ENCODE measurements at places on chromosomes 7 and 10.
A peak's percentile ranks its signal among the peaks of the same experiment; 100 is the strongest.

GRCh38 chr7:158026636-158027265, 560.9 kb downstream of the PTPRN2 start:
- no peak for DNase-seq

GRCh38 chr7:104772405-104773345, 241.3 kb upstream of the KMT2E start:
- DNase-seq = peak; percentile 3

DNA sequence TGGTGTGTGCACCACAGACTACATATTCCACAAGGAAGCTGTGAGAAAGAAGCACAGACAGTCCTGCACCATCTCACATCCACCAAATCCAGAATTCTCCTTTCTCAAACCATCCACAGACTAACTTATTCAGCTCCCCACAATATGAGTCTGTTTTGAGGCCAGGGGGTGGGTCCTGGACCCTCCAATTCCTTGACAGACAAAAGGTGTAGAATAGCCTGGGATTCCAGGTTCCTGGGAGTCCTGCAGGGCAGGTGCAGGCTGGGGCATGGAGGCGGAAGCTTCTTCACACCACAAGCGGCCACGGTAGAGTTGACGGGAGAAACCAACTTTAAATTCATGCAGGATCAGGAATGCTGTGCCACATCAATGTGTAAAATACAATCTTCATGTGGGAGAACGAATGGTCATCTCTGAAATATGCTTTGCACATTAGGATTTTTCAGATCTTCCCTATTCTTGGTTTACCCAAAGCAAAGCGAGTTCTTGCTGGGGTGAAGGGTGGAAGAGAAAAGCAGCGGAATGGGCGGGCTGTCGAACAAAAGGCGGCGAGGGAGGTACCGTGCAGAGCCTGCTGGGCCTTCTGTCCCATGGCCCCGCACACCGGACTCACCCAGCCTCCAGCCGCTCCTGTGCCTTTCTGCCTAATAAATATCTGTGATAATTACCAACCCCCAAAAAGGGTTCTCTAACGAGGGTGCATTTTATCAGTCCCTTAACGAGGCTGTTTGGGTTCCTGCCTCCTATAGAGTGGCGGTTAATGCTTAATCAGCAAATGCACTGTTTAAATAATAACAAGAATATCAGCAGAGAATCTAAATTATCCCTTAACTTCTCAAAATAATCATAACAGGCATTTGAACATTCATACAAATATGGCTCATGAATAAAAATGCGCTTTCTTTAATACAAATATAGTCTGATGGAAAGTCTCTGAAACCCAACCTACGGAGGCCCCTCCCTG, 514.0 kb downstream of the DNAJB6 start:
- no peak for DNase-seq

DNA sequence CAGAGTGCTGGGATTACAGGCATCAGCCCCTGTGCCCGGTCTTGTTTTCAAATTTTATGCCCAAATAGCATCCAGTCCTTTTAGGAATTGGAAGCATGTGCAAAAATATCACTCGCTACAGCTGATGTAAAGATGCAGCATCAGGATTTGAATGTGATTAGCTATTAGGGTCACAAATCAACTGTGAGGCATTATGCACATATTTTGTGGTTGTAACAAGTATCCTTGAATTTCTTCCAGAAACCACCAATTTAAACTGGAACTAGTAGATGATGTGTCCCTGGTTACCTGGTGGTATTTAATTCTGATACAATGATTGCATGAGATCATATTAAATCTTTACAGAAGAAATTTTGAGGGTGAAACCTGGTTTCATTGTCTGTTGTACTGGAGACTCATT, 41.0 kb upstream of the ITGA8 start:
- DNase-seq = no peak

GRCh38 chr7:154869436-154869835, 133.5 kb downstream of the PAXIP1 start:
- DNase-seq = no peak

DNA sequence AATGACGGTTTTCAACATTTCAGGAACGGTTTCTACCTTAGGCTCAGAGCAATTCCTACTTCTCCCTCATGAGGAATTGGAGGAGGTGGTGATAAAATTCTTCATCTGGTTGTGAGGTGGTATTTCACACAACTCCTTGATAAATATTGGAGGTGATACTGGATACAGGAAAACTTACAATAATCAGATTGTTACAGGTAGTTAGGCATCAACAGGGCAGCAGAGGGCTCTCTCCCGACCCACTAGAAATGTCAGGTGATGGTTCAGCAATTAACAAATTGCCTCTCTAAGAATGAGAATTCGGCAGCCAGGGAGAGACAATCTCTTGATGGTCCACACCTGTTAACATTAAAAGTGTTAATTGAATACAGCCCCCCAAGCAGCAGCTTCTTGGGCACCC, 22.6 kb downstream of the ZNF786 start:
- DNase-seq = no peak

- DNase-seq = peak; percentile 75
These were observed at the start of gene CHN2 for GRCh38 chr7:29194594-29195427. Gene CHN2 (plus strand): TSS chr7:29194775.

DNA sequence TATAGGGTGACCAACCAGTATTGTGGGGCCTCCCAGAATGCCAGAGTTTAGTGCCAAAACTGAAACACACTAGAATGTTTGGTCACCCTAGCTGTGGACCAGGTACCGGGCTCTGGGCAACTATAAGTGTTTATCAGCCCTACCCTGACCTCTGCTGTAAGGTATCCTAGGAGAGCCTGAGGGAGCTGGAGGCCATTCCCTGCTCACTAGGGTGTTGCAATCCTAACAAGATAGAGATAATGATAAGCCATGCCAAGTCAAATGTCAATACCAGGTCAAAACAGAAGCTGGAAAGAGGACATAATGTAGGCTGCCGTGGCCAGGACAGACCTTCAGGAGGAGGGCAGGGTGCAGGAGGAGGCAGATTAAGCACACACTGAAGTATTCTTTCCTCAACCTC, 151.8 kb downstream of the KCNMA1 start:
- no peak for DNase-seq

- no peak for DNase-seq
These were observed 51.4 kb upstream of the SCIN start for GRCh38 chr7:12518920-12519681.

GRCh38 chr7:104848138-104848990, 165.6 kb upstream of the KMT2E start:
- DNase-seq = peak; percentile 76

- no peak for DNase-seq
These were observed 5.2 kb upstream of the GATA3 start for GRCh38 chr10:8049045-8049864.

DNA sequence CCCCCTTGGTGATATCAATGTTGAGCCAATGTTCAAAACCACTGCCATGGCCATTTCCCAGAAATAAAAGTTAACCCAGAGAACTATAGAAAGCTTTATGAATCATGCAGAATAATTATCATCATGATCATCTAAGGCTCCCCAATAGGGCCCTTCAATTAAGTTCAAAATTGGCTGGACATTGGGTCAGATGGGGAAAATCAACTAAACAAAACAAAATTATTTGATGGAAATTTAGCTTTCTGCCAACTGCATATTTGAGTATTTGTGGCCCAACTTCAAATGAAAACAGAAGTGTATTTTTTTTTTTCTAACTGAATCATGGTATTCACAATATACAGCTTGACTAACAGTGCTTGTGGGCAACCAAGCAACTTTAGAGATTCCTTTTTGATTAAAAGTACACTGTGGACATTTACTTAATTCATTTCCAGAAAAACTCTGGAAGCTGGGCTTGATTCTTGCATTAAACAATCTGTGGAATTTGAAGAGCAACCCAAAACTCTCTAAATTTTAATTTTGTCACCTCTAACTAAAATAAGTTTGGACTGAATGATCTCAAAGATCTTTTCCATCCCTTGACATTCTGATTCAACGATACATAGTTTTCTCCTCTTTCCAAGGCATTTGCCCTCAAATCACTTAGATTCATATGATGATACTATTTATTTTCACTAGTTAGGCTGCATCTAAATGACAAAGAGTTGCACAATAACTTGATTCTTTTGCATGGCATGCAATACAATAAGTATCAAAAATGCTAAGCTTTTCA, 203.2 kb downstream of the AHR start:
- no peak for DNase-seq

GRCh38 chr10:29646238-29646902, 11.6 kb upstream of the SVIL start:
- DNase-seq = no peak

- peak; percentile 72 for DNase-seq
These were observed 55.4 kb downstream of the SLC37A3 start for GRCh38 chr7:140342727-140343514.

- DNase-seq = no peak
These were observed 171.5 kb downstream of the PRPF18 start for GRCh38 chr10:13758312-13758711.

- DNase-seq = no peak
These were observed 256.2 kb downstream of the LHFPL3 start for GRCh38 chr7:104584620-104585019.

- DNase-seq = peak; percentile 57
These were observed 83.7 kb downstream of the RBM33 start for GRCh38 chr7:155728116-155728515.

DNA sequence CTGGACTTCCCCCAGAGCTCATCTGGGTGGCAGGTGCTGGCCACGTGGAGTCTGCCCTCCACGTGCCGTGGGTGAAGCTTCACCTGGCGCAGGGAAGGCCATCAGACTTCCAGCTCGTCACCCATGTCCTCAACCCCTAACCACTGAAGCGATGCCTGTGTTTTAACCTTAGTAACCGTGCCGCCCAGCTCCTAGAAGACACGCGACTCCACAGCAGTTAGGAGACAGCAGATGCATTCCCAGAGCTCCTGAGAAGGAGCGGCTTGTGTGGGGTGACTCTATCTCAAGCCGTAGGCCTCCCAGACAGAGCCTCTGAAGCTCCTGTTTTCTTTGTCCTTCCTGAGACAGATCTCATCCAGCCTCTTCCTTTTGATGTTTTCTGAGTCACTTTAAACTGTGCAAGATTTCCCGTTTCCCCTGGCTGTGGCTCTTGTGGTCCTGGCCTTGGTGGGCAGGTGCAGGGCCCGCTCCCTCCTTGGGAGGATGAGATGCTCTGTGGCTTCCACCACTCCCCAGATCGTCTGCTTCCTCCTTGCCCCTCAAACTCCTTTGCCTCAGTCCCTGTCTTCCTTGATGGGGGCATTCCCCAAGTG, 41.4 kb upstream of the AP5Z1 start:
- DNase-seq = no peak

GRCh38 chr10:132254841-132255240, 52.9 kb downstream of the STK32C start:
- DNase-seq = no peak

DNA sequence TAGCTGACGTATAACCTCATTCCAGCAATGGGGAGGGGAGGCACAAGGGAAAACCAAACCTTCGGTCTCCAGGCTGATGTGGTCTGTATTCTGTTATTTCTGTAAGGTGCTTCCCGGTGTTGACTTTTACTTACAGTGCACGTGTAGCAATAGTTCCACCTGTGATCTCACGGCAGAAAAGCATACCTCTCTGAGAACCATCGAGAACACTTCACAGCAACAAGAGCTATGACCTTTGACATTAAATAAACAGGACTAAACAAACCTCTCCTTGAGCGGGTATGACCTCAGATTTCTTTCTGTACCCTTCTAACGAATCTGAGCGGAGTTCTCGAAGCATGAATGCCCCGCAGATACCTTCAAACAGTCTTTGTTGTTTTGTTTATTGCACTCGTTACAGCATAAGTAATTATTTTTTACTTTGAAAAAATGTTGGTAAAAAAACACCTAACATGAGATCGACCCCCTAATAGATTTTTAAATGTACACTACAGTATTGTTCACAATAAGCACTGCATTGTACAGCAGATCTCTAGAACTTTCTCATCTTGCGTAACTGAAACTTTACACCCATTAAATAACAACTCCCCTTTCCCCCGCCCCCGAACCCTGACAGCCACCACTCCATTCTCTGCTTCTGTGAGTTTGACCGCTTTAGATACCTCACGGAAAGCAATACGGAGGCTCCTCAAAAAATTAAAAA, 282.3 kb downstream of the GATA3 start:
- DNase-seq = peak; percentile 54

DNA sequence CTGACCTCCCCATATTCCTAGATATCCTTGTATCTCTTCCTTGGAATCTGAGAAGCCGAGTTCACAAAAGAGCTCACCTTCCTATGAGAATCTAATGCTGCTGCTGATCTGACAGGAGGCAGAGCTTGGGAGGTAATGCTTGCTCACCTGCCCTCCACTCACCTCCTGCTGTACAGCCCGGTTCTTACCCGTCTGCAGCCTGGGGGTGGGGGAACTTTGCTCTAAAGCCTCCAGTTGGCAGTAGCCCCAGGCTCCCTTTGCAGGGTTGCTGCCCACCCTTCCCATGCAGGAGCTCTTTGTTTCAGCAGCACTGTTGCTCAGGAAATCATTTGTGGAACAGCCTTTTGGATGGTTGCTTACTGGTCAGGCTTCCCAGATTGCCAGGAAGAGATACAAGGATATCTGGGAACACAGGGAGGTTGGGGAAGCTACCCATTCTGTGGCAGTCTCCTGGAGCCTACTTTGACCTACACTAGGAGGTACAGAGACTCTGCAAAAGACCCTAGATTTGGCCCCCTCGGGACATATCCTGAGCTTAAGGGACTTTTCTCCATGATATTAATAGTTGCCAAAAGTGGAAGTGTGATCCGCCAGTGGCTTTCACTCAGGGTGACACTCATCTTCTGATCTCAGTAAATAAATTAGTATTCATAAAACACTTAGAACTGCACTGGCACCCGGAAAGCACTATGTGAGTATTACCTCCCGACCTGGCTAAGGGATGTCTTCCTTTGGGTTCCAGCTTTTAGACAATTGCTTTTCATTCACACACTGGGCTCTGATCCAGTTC, 363.7 kb upstream of the PODXL start:
- no peak for DNase-seq

- no peak for DNase-seq
These were observed 19.9 kb downstream of the COL17A1 start for GRCh38 chr10:104065748-104066147.

GRCh38 chr10:18021725-18022480, 70.2 kb downstream of the SLC39A12 start:
- no peak for DNase-seq

DNA sequence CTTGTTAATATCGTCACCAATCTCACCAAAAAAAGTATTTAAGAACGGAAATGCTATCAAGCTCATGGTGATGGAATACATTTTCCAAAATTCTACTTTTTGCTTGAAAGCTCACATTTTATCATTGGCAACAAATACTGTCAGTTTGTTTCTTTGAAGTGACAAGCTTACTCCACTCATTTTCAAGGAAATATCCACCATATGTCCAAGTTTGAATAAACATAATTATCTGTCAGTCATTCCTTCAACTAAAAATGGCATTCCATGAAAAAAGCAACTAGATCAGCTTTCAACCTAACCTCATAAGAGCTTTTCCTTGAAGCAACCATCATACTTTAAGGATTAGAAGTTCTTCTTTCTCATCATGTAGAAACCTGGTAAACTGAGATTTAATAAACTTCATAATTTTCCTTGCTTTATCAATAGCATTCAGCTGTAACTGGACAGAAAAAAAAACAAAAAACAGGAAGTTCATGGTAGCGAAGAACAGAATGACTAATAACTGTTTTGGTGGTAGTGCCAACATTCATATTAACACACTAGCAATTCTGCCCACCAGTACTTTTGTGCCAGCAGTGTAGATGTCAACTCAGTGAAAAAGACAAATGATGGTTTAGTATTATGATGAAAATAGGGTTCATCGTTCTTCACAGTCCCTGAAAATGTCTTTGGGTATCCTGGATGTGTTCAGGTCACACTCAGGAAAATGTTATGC, 764.9 kb downstream of the GRM8 start:
- no peak for DNase-seq

Measured in stomach (tissue), 19 donors.